HFFc6 (cell line): ENCODE measurements at places on chromosomes 7 and 10.

- H3K36me3 ChIP-seq: no peaks in the 10 kb centered on the region
- H3K27me3 ChIP-seq: peaks cover 5% of the 10 kb centered on the region
- peaks cover 12% of the 10 kb centered on the region for H3K4me1 ChIP-seq
- H3K4me3 ChIP-seq: no peak overlapping the region
- H3K27ac ChIP-seq: no peak overlapping the region
- DNase-seq: no peak
Observed at GRCh38 chr10:132644527-132645246, 107.1 kb downstream of the INPP5A start.

DNA sequence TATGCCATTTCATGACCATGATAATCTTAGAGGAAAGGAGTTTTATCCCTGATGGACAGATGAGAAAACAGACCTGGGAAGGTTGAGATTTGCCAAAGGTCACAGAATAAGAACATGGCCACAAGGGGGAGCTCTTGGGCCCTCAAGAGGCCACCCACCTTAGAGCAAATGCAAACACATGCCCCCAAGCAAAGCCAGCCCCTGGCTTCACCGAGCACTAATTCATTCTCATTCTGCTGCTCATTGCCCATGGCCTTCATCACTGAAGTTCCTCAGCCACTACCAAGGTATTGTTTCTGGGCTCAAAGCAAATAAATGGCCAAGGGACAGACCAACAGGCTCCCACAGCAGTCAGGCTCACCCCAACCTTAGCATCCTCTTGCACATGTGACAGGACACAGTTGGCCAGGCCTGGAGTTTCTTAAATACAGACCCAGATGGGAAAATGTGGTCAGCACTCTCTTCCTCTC lies 44.2 kb downstream of the PDLIM1 start:
- H3K4me1 ChIP-seq: peaks cover 52% of the 10 kb centered on the region
- H3K4me3 ChIP-seq: peak overlapping the region; percentile 85
- H3K27ac ChIP-seq: peak overlapping the region; percentile 99
- H3K36me3 ChIP-seq: peaks cover 11% of the 10 kb centered on the region

- peaks cover 14% of the 10 kb centered on the region for H3K4me1 ChIP-seq
- H3K4me3 ChIP-seq: no peak overlapping the region
- no peak for DNase-seq
- H3K27ac ChIP-seq: no peak overlapping the region
- no peaks in the 10 kb centered on the region for H3K36me3 ChIP-seq
Observed at GRCh38 chr7:132500727-132501440, 75.4 kb downstream of the PLXNA4 start.

GRCh38 chr10:70093335-70093944 lies 39.2 kb downstream of the AIFM2 start:
- no peaks in the 10 kb centered on the region for H3K4me1 ChIP-seq
- DNase-seq: no peak
- no peaks in the 10 kb centered on the region for H3K36me3 ChIP-seq
- peaks cover 39% of the 10 kb centered on the region for H3K27me3 ChIP-seq

- peak; percentile 34 for DNase-seq
- no peak overlapping the region for H3K4me3 ChIP-seq
- no peak overlapping the region for H3K27ac ChIP-seq
Observed at GRCh38 chr7:29915481-29916215, 74.0 kb downstream of the SCRN1 start.

DNA sequence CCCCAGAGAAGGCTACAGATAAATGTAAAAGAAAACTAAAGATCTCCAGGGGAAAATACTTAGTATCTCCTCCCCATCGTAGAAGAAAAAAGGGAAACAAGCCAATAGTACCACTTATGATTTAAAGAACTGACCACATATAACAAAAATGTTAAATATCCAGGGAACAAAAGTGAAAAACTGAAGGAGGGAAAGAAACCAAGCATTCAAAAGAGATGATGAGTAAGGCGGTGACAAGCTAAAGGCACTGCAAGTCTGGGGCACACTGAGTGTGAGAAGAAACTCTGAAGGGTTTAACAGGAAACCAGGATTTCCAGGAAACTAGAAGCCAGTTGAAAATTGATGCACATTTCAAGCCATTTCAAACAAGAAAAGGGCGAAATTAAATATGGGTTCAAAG lies 226.3 kb downstream of the AHR start:
- peaks cover 95% of the 10 kb centered on the region for H3K4me1 ChIP-seq
- peak overlapping the region; percentile 84 for H3K4me3 ChIP-seq
- no peaks in the 10 kb centered on the region for H3K36me3 ChIP-seq
- DNase-seq: peak; percentile 76
- peak overlapping the region; percentile 92 for H3K27ac ChIP-seq

GRCh38 chr10:119203006-119203405 lies 4.4 kb upstream of the GRK5 start:
- H3K36me3 ChIP-seq: no peaks in the 10 kb centered on the region
- DNase-seq: peak; percentile 61
- peak overlapping the region; percentile 42; the same call in 1 of the 2 replicates for H3K27ac ChIP-seq
- peaks cover 39% of the 10 kb centered on the region for H3K4me1 ChIP-seq
- peaks cover 7% of the 10 kb centered on the region for H3K27me3 ChIP-seq
- H3K4me3 ChIP-seq: no peak overlapping the region

DNA sequence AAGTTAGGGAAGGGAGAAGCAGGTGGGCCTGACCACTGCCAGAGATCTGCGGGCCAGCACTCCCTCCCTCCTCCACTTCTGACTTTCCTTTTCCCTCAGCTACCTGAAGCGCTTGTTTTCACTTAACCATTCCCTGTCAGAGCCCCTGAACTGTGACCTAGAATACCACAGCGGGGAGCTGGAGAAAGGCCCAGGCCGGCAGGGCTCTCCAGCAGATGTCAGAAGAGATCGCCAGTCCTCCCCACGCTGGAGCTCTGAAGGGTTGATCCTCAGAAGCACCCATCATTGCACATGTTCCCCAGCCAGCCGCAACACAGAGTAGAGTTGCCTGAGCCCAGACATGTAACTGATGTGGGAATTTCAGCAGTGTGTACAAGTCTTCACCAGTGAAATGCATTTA lies 44.4 kb upstream of the GAD2 start:
- H3K36me3 ChIP-seq: no peaks in the 10 kb centered on the region
- no peak for DNase-seq
- no peak overlapping the region for H3K27ac ChIP-seq
- no peaks in the 10 kb centered on the region for H3K4me1 ChIP-seq

DNA sequence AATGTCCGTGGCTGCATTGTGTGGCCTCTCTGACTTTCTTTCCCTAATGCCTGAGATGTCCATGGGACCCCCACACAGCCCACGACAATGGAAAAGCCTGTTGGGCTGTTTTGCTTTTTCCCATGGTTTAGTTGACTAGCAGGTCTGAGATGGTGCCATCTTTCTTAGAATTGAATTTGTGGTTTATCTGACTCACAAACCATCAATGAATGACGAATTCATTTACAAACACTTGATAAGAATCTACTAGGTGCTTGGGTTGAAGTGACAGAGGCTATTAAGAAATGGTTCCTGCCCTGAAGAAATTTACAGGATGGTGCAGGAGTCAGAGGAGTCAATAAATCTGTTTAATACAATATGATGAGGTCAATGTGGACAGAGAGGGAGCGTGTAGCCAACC lies 75.4 kb downstream of the OTUD1 start:
- no peak overlapping the region for H3K27ac ChIP-seq
- DNase-seq: peak; percentile 4
- no peak overlapping the region for H3K4me3 ChIP-seq
- H3K27me3 ChIP-seq: peaks cover 2% of the 10 kb centered on the region; the same call in 1 of the 2 replicates

- DNase-seq: peak; percentile 16
- H3K4me1 ChIP-seq: no peaks in the 10 kb centered on the region
- no peak overlapping the region for H3K4me3 ChIP-seq
- no peaks in the 10 kb centered on the region for H3K36me3 ChIP-seq
Observed at GRCh38 chr10:60139798-60140566, 233.6 kb upstream of the CCDC6 start.

- H3K4me1 ChIP-seq: no peaks in the 10 kb centered on the region
- no peak for DNase-seq
- no peak overlapping the region for H3K4me3 ChIP-seq
- H3K36me3 ChIP-seq: no peaks in the 10 kb centered on the region
Observed at GRCh38 chr7:1943933-1944618, 274.0 kb downstream of the ELFN1 start.

DNA sequence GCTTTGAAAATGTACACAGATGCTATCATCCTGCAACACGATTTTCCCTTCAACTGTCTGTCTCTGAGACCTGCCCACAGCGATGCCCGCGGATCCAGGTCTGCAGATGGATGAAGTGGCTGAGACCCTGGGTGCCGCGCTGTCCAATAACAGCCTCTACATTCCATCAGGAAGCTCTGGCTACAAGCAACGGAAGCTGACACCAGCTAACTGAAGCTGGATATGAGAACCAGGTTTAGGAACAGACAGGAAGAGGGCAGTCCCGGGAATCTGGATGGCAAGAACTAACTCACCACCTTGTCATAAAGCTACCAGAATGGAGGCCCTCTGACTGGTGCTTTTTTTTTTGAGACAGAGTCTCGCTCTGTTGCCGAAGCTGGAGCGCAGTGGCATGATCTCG lies 32.3 kb upstream of the CTBP2 start:
- no peak overlapping the region for H3K27ac ChIP-seq
- H3K27me3 ChIP-seq: peaks cover 24% of the 10 kb centered on the region
- H3K36me3 ChIP-seq: no peaks in the 10 kb centered on the region
- no peak overlapping the region for H3K4me3 ChIP-seq

GRCh38 chr7:42605406-42606192 lies 306.3 kb downstream of the C7orf25 start:
- H3K36me3 ChIP-seq: no peaks in the 10 kb centered on the region
- no peak for DNase-seq
- no peak overlapping the region for H3K4me3 ChIP-seq
- H3K27me3 ChIP-seq: peaks cover 3% of the 10 kb centered on the region; the same call in 1 of the 2 replicates

DNA sequence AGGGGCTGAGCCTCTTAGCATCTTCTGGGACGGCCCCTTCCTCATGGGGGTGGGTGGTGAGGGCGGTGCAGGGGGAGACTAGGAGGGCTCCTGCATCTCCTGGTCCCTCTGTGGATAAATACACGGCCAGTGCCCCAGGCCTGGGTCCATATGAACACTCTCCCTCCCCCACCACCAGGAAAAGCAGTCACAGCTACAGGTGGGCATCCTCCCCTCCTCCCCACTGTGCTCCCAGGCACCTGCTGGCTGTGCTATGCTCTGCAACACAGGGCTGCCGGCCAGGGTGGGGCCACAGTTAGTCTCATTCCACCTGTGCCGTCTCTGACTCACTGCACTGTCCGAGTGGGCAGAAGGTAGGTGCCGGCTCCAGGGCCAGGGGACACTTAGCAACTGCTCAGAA lies 87.3 kb upstream of the INSIG1 start:
- H3K4me1 ChIP-seq: peaks cover 45% of the 10 kb centered on the region
- no peak overlapping the region for H3K4me3 ChIP-seq
- H3K27ac ChIP-seq: no peak overlapping the region
- DNase-seq: no peak

DNA sequence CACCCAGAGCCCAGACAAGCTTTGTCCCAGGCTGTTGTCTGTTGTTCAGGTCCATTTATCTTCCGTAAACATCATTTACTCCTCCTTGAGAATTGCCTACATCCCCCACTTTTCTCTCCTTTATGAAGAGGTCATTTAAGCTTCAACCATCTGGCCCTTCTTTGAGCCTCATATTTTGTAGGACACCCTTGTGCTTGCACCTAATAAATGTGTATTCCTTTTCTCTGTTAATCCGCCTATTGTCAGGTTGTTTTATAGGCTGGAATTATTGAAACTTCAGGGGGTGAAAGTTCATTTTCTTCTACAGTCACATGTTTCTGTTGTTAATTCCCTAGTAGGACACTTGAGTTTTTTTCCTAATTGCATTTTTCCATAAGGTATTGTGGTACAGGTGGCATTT lies 19.6 kb upstream of the CTTNBP2 start:
- H3K36me3 ChIP-seq: no peaks in the 10 kb centered on the region
- no peaks in the 10 kb centered on the region for H3K4me1 ChIP-seq
- H3K27me3 ChIP-seq: no peaks in the 10 kb centered on the region; the same call in 1 of the 2 replicates
- no peak overlapping the region for H3K4me3 ChIP-seq
- DNase-seq: no peak

- no peak for DNase-seq
- H3K4me1 ChIP-seq: peaks cover 44% of the 10 kb centered on the region
- no peaks in the 10 kb centered on the region for H3K36me3 ChIP-seq
- H3K27me3 ChIP-seq: no peaks in the 10 kb centered on the region
- H3K4me3 ChIP-seq: no peak overlapping the region
- H3K27ac ChIP-seq: no peak overlapping the region
Observed at GRCh38 chr10:109432281-109432680, 491.0 kb downstream of the XPNPEP1 start.

GRCh38 chr10:43645866-43646265 lies 2.8 kb downstream of the ZNF32 start:
- H3K36me3 ChIP-seq: peaks cover 52% of the 10 kb centered on the region
- H3K4me1 ChIP-seq: peaks cover 12% of the 10 kb centered on the region
- no peak overlapping the region for H3K27ac ChIP-seq
- DNase-seq: no peak
- peaks cover 3% of the 10 kb centered on the region for H3K27me3 ChIP-seq
